Right ventricle myocardium inferior (tissue), 1 donor: ENCODE measurements at places on chromosomes 6 and 20.

DNA sequence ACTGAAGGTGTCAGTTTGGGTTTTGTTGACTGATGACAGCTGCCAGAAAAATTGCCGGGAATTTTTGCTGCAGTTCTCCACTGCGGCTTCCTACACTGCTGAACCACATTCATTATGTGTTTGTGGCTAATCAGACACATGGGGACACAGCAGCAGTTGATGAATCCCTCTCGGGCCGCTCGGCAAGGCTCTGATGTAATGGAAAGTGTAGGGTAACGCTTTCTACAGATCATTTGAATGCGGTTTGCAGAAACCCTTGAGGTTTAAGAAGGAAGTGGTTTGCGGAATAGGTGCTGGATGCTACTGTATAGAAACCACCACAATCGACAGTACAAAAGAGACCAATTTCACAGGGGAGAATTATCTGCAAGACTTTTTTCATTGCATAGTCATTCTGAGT lies 138.7 kb upstream of the SASH1 start:
- no peak for DNase-seq

DNA sequence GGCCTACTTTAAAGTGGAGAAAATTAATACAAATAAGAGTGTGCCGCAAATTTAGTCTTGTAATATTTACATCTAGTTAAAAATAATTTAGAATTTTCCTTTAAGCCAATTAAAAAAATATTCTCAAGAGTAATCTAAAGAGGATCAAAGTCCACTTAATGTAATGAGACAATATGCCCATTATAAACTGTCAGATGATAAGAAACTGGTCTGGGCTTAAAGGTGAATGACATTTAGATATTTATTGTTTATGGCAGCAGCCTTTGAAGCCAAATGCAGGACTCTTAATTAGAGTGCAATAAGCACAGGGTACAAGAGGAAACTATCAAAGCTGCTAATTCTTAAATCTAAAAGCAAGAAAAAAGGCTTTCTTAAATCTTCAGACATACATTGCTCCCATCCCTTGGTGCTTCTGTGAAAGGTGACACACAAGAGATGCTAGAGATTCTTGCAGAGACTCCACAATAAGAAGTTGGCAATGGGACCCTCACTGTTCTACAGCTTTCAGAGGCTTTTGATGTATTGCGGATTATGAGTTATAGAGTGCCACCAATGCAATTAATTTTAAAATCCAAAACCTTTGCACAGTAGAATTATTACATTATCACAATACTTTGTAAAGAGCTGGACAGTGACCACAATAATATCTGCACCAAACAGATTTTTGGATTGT lies 116.1 kb downstream of the MAN1A1 start:
- no peak for DNase-seq

DNA sequence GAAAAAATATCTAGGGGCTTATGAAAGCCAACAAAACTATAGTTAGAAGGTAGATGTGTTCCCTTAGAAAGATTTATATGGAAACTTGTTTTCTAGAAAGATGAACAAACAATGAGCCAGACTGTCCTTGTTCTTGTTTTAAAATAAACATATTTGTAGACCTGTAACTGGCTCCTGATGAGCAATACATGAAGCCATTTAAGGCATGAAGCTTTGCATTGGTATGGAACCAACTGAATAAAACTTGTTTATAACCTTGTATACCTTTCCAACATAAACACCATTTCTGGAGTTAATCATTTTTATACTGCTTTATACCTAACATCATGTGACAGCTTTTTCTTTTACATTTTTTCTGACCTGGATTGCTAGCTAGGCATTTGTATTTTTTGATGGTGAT lies 247.8 kb downstream of the PRL start:
- DNase-seq = no peak

DNA sequence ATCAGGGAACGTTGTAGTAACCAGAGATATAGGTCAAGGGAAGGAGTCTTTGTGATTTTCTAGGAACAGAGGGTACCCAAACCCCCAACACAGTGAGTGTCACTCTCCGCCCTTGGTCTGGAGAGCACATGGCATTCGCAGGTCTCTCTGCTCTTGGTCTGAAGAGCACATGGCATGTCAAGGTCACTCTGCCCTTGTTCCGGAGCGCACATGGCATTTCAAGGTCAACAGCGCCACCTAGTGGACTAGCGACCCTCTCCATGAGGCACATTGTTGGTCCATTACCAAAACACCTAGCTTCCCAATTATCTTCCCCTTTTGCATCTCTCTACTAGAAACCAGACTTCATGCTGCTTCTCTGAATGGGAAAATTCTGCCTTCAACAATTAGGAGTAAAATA lies 260.0 kb downstream of the C6orf118 start:
- DNase-seq = no peak

GRCh38 chr20:45523821-45524220 lies 8.4 kb upstream of the SPINT3 start:
- DNase-seq = no peak
